ENCODE measurements at places on chromosomes 5 and 9. TPM values are rescaled to one million over a fixed set of nuclear protein-coding genes. Genes with fewer than 3 reads are reported as not detected.

UQCRQ gene
- 475 TPM for total RNA-seq

DNA sequence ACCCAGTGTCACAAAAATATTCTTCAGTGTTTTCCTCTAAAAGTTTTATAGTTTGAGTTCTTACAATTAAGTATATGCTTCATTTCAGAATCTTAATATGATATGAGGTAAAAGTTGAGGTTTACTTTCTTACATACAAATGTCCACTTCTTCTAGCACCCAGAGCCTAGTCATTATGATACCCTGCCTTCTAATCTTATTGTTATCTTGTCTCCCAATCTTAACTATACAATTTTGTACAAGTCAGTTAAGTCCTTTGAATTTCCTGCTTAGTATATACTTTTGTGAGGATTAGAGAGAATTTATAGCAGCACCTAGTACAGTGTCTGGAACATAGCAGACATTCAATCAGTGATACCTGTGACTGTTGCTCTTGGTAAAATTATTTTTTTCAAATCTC lies 29.3 kb downstream of the RAD50 start:
- DNase-seq: no peak
- H3K27me3 ChIP-seq: no peaks in the 10 kb centered on the region
- no peaks in the 10 kb centered on the region for H3K4me1 ChIP-seq
- no peak overlapping the region for H3K27ac ChIP-seq
- H3K36me3 ChIP-seq: peaks cover 43% of the 10 kb centered on the region

DNA sequence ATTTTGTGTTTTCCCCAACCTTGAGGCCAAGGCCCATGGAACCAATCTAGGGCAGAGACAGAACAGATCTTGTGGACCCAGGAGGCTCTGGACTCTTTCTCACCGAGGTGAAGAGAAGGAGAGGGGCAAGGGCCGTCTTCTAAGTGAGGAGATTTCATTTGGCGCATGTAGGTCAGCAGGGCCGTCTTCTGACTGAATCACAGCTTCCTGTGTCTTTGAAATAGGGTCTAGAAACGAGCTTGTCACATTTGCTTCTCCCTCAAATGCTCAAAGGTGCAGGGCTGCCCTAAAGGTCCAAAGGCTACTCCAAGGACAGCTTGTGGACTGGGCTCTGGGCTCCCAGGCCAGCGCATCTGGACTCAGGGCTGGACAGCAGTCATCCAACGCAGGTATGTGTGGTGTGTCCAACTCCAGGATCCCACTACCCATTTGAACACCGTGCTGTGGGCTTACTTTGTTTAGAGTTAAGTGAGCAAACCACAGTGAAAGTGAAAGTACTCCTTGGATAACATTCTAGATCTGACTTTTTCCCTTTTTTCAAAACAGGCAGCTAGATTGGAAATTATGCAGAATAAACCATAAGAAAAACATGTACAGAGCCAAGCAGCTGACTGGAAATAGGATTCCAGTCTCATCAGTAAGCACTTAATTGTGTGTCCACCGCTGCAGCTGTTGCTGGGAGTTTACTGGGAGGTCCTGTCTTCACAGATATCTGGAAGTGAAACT lies 357.0 kb downstream of the GADD45G start:
- H3K4me3 ChIP-seq: no peak overlapping the region
- no peaks in the 10 kb centered on the region for H3K36me3 ChIP-seq
- no peak for DNase-seq
- no peaks in the 10 kb centered on the region for H3K4me1 ChIP-seq

DNA sequence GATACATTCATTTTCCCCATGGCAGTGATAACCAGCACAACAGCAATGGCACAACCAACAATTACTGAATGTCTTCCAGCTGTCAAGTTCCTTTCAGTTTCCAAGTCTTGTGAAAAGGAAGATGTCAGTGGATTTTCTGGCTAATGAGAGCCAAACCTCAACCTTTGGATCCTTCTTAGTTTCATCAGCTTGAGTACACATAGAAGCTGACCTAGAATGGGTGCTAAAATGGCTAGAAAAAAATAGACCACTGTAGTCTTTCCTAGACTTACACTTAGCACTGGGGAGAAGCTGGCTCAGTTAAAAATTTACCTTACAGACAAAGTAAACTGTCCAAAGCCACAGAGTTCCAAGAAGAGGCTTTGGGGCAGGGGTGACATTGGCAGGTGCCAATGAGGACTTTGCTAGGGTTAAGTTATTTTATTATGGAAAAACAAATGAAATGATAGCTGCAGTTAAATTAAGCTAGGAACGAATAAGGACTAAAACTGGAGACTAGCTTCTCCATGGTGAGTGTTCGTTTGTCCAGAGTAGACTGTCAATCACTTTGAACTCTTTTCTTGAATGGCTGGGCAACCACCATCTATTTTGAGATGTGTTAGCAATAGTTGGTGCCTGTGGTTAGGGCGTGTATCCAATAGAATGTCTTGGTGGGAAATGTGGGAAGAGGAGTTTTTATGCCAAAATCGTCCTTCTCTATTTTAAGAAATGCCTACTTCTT lies 25.9 kb upstream of the TXN start:
- H3K27me3 ChIP-seq: no peaks in the 10 kb centered on the region
- no peak overlapping the region for H3K27ac ChIP-seq
- H3K4me1 ChIP-seq: no peaks in the 10 kb centered on the region
- no peak for DNase-seq
- H3K36me3 ChIP-seq: no peaks in the 10 kb centered on the region

GRCh38 chr9:36213387-36213786 lies 22.7 kb downstream of the CLTA start:
- peaks cover 6% of the 10 kb centered on the region for H3K4me1 ChIP-seq
- peaks cover 69% of the 10 kb centered on the region for H3K36me3 ChIP-seq
- H3K4me3 ChIP-seq: no peak overlapping the region
- H3K27ac ChIP-seq: no peak overlapping the region
- H3K27me3 ChIP-seq: no peaks in the 10 kb centered on the region
- no peak for DNase-seq
